ENCODE measurements at places on chromosomes 16 and 17. TPM values are rescaled to one million over a fixed set of nuclear protein-coding genes. Genes with fewer than 3 reads are reported as not detected.
A peak's percentile ranks its signal among the peaks of the same experiment; 100 is the strongest.

GRCh38 chr17:56808503-56808902 is 25.2 kb downstream of the C17orf67 start:
- no peak for DNase-seq

GRCh38 chr17:76428511-76428910 is 24.4 kb downstream of the UBE2O start:
- no peak for DNase-seq

DNA sequence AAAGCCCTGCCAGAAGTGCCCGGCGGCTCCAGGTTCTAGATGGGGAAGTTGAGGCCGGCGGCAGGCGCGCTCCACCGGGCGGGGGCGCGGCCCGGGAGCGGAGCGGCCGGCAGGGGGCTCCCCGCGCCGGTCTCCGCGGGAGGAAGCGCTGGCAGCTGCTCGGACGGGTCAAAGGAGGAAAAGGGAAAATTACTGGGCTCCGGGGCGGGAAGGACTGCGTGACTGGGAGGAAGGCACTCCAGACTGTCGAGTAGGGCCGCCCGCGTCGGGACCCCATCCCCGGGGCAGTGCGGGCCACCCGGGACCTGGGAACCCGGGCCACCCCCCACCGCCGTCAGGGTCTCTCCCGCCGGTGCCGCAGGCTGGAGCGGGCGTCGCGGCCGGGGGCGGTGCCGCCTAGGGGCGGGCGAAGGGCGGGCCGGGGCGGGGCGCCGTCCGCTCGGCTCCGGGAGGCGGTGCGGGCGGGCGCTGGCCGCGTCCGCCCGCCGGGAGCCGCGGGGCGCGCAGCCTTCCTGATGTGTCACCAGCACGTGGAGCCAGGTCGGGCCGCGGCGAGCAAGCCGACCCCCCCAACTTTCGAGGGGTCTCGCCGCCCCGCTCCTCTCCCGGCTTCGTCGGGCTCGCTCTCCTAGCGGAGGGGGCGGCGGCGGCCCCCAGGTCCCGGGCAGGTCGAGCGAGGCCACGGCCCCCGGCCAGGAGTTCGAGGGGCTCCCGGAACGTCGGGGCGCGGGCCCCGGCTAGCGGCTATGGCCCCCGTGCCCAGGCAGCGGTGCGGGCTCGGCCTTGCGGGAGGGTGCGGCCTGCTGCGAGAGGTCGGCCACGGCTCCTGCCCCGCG is 167.5 kb downstream of the RAB11FIP4 start:
- peak; percentile 93 for DNase-seq

GRCh38 chr16:22726868-22727267 is 87.1 kb upstream of the HS3ST2 start:
- DNase-seq = peak; percentile 7

DNA sequence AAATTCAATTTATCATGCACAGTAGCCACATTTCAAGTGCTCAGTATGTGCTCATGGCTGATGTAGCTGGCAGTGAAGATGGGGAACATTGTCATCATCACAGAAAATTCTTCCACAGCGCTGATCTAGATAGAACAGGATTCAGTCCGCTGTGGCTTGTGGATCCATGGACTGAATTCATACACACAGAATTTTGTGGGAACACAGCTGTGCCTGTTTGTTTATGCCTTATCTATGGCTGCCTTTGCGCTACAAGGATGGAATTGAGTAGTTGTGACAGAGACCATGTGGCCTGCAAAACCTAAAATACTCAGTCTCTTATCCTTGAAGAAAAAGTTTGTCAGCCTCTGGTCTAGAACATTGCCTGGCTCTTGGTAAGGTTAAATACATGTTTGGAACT is 128.4 kb downstream of the PRKCB start:
- no peak for DNase-seq

The KRT32 gene
- not detected for total RNA-seq

The KRTAP17-1 gene
- total RNA-seq = not detected

GRCh38 chr16:4675864-4676786 is 17.2 kb upstream of the NUDT16L1 start:
- DNase-seq = no peak

The PRRT2 gene
- 4.0 TPM for total RNA-seq

- no peak for DNase-seq
Measured at GRCh38 chr17:6048486-6048885, 21.7 kb upstream of the WSCD1 start.

DNA sequence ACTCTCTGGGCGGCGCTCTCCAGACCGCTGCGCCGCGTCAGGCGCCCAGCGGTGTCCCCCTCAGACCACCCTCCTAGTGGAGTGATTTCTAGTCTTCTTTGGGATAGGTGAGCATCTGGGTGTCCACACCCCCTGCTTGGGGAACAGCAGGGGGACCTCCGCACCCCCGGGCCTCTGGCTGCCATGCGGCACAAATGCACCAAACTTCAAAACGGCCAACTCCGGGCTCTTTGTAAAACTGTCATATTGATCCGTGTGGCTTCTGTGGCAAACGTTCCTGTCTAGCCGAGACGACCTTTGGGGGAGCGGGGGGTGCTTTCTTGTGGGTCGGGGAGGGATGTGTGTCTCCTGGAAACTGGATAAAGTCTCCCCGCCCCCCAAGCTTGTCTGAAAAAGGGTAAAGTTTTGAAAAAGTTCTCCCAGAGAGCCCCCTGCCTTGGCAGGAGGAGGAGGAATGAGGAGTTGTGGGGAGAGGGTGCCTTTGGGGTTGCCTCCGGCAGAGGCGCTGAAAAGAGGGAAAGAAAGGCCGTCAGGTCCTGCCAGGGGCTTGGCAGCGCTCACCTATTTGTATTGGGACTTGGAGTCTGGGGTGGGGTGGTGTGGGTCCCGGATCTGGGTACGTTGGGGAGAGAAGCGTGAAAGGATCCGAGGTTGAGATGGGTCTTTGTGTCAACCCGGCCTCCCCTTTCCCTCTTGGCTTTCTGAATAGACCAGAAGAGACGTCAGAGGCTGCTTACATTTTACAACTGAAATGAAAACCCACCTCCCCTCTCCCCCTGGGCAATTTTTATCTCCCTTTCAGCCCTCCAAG is 2.2 kb upstream of the CHD3 start:
- DNase-seq = peak; percentile 55

GRCh38 chr17:7176841-7177190 is 2.4 kb downstream of the ASGR1 start:
- DNase-seq = peak; percentile 52

GRCh38 chr16:89841275-89841674 is 13.0 kb downstream of the SPIRE2 start:
- DNase-seq = no peak

GRCh38 chr17:78785011-78785662 is 3.1 kb upstream of the CYTH1 start:
- no peak for DNase-seq

GRCh38 chr16:12089492-12090150 is 113.1 kb downstream of the SNX29 start:
- peak; percentile 89 for DNase-seq

The C16orf46 gene
- not detected for total RNA-seq

DNA sequence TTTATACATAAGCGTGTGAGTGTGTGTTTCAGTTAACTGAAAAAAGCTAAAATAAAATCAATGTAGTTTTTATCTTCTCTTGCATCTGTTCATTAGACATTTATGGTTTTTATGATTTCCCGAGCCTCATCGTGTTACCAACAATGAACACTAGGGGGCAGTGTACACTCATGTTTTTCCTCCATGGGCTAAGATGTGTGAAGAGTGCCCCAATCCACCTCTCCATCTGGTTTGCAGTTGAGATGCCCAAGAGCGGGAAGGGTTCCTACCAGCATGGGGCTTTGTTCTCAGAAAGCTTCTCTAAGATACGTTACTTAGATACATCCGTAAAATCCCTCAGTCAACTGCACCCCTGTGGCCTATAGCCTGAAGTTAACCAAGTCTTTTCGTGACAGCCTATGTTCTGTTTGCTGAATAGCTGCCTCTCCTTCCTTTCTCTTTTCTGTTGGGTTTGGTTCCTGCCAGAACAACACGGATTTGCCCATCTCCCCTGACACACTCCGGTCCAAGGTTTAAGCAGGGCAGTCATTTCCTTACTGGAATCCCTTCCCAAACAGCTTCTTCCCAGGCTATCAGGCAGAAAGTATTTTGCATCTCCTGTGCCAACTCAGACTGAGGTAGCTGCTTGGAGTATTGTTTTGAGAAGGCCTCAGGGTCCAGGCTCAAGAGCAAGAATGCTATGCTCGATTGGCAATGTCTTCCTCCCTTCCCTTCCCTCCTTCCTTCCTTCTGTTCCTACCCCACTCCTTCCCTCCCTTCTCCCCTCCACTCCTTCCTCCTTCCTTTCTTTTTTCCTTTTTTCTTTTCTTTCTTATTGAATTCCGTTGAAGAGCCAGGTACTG is 12.9 kb upstream of the ELAC2 start:
- peak; percentile 67 for DNase-seq

DNA sequence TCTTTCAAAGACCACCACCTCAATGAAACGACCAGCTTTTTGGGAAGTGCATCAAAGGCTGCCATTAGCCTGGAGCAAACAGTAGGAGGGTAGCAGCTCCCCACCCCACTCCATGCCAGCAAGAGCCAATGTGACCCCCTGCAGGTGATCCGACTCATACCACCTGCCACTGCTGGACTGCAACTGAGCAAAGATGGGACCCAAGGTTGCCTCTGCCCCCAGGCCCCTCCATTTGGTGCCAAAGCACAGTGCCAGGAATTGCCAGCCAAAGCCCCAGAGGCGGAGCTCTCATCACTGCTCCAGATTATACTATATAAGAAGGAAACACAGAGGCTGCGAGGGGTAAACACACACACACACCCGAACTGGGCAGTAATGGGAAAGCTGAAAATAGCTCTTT is 8.3 kb downstream of the PITPNM3 start:
- no peak for DNase-seq

DNA sequence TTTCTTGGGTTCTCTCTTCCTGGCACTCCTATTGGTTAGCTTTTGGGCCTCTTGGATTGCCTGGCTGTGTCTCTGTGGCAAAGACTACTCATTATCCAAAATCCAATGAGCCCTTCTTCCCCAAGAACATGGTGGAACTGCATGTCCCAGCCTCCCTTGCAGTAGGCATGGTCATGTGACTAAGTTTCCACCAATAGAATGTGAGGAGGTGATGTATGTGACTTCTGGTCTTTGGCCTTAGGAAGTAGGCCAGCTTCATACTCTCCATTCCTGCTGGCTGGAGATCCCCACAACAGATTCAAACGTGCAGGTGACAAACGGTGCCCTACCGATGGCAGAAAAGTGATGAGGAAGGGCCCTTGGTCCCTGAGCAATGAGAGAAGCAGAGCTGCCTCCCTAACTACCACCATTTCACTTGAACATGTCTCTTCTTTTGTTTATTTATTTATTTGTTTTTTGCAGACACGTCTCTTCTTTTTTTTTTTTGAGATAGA is 17.3 kb upstream of the SPN start:
- DNase-seq = no peak

The SERPINF2 gene
- not detected for total RNA-seq

- peak; percentile 71 for DNase-seq
Measured at GRCh38 chr17:13513039-13513405, 88.7 kb downstream of the HS3ST3A1 start.

DNA sequence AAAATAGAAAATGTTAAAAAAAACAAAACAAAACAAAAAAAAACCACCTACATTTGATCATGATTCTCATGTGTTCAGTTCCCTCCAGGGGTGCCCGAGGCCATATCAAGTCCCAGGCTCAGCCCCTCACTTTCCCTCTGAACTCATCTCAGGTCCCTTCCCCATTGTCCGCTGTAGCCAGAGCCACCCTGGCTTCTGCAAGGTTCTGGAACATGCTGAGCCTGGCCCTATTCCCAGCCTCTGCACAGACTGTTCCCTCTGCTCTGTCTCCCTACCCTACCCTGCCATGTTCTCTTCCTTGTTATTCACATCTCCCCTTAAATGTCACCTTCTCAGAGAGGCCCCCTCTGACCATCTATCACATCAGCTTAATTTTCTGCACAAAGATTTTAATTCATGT is 46.9 kb downstream of the TK2 start:
- peak; percentile 32 for DNase-seq

GRCh38 chr16:7351610-7352510 is 19.2 kb downstream of the RBFOX1 start:
- no peak for DNase-seq

DNA sequence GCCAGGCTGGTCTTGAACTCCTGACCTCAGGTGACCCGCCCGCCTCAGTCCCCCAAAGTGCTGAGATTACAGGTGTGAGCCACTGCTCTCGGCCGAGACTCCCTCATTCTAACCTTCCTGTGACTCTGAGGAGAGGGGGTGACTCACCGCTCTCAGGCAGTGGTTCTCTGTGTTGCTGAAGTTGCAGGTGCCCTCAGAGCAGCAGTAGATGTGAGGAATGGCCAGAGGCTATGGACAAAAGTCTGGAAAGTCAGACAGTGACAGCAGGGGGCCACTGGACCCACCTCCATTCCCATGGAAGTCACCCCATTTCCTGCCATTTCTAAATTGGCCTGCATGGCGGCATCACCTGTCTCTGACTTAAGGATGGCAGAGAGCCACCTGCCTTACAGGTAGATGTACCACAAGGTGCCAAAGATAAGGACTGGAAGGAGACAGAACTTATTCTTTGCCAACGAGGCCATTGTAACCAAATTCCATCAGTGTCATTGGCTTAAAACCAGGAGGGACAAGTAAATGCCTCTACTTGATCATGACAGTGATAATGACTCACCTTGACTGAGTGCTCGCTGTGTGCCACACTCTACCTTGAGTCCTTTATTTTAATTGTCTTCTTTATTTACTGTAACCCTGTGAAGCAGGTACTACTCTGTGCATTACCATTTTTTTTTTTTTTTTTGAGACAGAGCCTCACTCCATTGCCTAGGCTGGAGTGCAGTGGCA is 15.3 kb upstream of the CNOT1 start:
- no peak for DNase-seq

DNA sequence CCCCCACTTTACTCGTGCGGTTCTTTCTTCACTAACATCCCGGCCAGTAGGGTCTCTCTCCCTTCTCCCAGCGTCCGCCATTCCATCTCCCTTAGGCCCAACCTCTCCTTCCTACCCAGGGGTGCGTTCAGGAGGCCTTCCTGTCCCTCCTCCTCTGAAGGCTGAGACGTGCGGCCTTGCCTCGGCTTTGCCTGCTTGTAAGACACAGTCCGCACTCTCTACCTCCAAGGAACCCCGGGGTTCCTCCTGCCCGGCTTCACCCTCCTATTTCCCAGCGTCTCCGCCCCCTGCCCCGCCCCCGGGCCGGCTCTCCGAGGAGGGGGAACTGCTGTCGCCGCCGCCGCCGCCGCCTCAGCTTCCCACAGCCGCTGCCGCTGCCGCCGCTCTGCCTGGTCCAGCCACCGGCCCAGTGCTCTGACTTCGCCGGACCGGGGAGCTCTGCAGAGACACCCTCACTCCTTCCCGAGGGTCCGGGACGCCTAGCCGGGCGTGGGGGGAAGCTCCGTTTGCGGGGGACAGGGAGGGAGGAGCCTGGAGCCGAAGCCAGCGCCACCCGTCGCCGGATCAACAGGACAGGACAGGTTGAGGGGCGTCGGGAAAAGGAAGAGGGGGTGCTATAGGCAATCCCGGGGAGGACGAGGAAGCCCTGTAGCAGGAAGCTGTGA is 1.2 kb upstream of the FGF11 start:
- DNase-seq = peak; percentile 40

The CACNA1H gene
- total RNA-seq = 0.11 TPM
